Activated CD4-positive, alpha-beta memory T cell treated with anti-CD3 and anti-CD28 coated beads, Interleukin-2, amount 10 ng/mL, durations not matched to agents 7 days and 5 days (primary cell): ENCODE measurements at places on chromosomes 4 and X.

GRCh38 chr4:77052352-77052751 lies 23.4 kb downstream of the CCNI start:
- DNase-seq = peak; percentile 56

GRCh38 chr4:8103421-8104390 lies 54.9 kb downstream of the ABLIM2 start:
- no peak for DNase-seq

DNA sequence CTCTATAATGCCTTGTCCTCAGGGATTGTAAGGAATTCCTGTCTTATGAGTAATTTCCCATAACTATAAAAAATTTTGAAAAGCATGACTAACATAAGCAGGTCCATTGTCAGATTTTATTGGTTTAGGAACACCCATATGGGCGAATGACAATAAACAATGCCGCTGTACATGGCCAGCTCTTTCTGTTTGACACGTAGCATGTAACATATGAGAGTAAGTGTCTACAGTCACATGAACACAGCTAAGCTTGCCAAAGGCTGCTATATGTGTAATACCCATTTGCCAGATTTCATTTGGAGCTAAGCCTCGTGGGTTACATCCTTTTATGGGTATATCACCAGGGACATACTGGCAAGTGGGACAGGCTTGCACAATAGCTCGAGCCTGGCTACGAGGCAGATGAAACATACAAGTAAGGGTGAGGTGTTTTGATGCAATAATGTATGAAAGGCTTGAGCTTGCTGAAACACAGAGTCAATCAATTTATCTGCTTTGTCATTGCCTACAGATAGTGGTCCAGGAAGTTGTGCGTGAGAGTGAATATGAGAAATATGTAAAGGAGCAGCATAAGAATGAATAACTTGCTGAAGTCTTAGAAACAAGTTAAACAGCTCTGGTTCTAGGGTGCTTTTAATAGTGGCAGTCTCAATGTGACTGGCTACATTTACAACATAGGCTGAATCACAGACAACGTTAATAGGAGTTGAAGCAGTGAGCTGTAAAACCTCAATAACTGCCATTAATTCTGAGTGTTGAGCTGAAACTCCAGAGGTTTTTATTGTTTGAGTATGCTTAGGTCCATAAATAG lies 67.4 kb upstream of the UGT2B10 start:
- no peak for DNase-seq

DNA sequence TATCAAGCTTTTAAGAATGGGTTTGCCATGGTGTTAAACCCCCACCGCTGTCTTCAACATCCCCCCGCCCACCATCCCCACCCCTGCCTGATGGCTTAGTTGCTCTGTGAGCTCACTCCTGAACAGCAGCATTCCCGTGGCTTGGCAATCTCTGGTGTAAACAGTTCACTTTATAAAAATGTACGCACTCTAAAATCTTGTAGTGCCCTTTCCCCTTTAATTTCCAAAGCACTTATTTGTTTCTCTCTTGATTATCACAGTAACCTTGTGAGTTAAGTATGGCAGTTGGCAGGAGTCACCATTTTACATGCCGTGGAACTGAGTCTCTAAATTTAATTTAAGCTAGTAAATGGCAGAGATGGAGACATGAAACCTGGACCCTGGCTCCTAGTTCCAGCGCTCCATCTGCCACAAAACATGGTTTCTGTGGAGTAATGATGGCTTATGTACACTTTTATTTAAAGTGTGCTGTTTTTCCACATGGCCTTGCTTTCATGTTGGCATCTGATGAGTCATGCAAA lies 123.1 kb downstream of the AFF1 start:
- no peak for DNase-seq

DNA sequence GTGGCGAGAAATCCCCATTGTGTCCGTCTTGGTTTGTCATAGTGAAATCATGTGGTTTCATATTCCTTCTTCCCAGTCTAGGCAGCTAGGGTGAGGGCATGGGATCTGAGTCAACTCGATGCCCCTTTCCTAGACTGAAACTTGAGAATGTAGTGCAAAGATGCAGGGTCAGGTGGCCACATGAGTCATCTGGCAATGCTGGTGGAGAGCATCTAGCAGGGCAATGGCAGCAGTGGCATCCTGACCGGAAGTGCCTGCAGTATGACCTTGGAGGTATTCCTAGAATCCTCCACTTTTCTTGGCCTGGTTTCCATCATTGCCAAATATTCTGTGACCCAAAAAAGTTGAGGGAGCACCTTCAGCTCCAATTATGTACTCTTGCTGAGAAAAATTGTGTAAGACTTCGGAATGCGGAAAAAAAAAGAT lies 39.1 kb upstream of the TMEM184C start:
- no peak for DNase-seq

- no peak for DNase-seq
Observed at GRCh38 chrX:22345884-22346283, 73.2 kb downstream of the CBLL2 start.

DNA sequence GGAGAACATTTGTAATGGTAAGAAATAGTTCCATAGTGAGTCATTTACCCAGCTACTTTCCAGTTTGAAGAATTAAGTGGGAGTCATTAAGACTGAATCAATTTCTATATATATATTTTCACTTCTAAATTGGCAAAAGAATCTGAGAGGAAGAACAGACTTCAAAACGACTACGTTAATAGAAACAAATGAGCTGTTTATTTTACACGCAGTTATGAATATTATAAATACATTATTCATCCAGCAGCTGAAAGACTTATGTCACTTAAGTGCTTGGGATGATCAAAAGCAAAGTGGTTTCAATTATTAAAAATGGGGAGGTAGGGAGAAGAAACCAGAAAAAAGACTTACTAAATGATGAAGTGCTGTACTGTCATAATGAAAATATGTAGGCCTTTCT lies 260.5 kb upstream of the DDX53 start:
- DNase-seq = no peak

- no peak for DNase-seq
Observed at GRCh38 chrX:118208481-118208880, 91.9 kb upstream of the KLHL13 start.

DNA sequence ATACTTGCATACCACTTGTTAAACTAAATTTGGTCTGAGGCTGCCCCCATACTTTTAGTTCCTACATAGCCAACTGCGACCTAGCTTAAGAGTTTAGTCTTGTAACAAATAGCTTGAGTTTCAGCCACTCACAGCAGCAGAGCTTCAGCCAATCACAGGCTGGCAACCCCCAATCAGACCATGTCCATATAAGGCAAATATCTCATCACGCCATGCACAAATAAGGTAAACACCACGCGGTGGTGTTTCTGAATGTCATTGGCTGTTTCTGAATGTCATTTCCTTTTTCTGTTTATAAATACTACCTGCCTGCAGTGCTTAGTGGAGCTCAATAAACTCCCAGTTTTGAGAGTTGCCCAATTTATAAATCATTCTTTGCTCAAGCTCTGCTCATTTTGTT lies 143.1 kb upstream of the MAD2L1 start:
- DNase-seq = no peak

GRCh38 chr4:6188687-6189305 lies 11.6 kb downstream of the JAKMIP1 start:
- no peak for DNase-seq

DNA sequence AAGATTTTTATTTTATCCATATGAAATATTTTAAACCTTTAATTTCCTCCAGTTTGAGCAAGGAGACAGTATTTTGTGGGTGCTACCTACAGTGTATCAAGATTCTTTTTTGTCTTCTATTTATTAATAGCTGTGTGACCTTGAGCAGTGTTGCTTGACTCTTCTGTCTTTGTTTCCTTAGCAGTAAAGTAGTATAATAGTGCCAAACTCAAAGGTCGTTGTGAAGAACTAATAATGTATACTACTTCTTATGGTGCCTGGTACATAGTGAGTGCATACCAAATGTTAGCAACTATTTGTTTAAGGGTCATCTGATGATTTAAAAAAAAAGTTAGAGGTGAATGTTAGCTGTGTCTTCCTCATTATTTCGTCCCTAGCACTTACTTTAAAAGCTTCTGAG lies 30.5 kb downstream of the SMARCAD1 start:
- DNase-seq = no peak

DNA sequence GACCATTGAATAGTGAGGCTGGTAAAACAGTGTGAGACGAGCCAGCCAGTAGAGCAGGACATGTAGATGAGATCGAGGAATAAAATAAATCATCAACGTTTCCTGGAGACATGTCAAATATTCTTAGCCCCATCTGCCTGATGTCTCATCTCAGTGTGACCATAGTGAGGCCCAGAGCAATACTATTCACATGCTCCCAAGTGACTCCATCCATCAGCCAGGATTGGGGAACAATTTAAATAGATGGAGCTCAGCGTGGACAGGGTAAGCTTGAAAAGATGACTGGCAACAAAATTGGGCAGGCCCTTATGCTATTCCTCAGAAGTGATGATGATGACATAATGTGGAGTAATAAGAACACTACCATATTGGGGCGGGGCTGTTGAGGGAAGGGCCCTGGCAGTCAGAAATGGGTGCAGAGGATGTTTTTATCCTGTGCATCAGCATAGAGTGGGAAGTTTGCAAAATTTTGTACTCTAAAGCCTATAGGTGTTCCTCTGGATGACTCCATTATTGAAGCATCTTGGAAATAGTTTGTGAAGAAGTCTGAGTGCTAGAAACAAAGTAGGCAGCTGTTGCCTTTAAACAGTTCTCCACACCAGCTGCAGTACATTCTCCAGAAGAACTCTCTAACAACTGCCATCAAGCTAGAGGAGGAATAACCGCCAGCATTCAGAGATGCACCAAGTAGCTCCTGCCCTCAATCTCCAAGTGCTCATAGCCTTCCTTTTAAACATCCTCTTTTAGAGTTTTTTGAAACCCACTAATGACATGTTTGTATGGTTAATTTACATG lies 333.0 kb downstream of the DCHS2 start:
- no peak for DNase-seq

GRCh38 chr4:7045961-7046921 lies 3.1 kb downstream of the TADA2B start:
- no peak for DNase-seq

DNA sequence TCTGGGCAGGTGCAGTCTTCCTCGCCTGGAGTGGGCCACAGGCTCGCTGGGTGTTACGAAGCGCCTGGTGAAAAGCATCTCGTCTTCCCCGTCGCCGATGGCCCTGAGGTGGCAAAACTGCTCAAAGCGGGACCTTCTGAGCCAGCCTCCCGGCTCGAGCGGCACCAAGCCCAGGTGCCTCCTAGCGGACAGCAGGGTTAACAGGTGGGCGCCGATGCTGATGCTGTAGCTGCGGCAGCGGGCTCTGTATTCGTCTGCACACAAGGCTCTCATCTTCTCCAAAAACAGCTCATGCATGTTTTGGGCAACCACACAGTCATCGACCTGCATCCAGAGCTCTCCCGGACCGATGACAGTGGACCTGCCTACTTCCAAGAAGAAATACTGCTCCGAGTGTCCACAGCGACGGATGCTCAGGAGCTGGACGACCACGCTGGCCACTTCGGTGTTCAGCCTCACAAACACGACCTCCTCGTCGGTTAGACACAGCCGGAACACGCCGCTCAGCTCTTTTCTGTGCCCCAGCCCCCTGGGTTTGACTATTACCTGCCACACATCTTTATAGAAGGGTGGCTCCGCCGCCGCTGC lies 1.2 kb downstream of the IRS4 start:
- DNase-seq = no peak

- no peak for DNase-seq
Observed at GRCh38 chr4:41205130-41205529, 9.2 kb downstream of the APBB2 start.

DNA sequence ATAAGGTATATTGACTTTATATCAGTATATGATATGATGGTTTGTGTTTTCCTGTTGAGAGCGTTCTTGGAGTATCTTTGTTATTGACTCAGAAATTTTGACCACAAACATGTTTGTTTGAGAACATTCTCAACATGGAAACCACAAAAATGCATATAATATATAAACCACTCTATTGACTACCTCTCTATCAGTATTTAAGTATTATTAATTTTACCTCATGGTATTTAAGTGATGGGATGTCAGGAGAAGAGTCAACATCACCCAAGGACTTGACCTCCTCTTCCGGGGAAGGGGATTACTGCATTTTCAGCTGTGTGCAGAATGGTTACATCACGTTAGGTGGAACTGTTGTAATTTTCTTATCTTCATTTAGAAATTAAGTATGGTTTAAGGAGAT lies 54.3 kb upstream of the PUDP start:
- no peak for DNase-seq
